Amygdala (tissue), 56 donors: ENCODE measurements at places on chromosomes 6 and 20.

DNA sequence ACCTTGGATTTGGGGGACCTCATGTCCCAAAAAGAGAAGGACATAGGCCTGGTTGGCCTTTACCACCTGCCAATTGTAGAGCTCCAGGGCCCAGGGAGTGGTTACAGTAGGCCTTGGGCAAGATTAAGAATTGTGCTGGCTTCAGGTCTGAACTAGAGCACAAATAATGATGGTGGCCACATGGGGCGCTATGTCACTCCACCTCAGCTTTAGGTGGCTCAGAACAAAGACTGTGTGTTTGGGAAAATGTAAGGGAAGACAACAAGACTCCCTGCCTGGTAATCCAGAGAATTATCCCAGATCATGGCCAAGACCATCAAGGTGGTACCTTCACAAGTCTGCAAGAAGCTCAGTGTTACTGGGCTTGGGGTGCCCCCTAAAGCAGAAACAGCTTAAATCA lies 224.9 kb upstream of the OPRM1 start:
- no peak for DNase-seq

GRCh38 chr6:33668914-33669313 lies 42.6 kb downstream of the UQCC2 start:
- DNase-seq: no peak

- no peak for DNase-seq
These were observed 133.8 kb downstream of the CLIC5 start for GRCh38 chr6:45881705-45882467.

- DNase-seq: no peak
These were observed 146.8 kb upstream of the UST start for GRCh38 chr6:148599967-148600426.

DNA sequence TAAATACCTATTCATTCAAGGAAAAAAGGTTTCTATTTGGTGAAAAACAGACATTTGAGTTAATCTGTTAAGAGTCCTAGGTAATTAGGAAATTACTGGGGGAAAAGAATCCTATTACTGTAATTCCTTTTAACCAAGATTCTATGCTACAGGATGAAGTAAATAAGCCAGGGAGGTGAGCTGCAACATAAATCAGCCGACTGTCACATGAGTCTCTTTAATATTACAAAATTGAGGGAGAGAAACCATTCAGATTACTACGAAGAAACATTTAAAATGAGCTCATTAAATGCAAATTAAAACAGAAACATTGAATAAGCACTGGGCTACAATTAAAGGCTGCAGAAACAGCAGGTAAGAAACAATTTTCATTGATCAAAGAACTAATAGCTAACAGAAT lies 5.3 kb downstream of the PRKN start:
- DNase-seq: no peak

DNA sequence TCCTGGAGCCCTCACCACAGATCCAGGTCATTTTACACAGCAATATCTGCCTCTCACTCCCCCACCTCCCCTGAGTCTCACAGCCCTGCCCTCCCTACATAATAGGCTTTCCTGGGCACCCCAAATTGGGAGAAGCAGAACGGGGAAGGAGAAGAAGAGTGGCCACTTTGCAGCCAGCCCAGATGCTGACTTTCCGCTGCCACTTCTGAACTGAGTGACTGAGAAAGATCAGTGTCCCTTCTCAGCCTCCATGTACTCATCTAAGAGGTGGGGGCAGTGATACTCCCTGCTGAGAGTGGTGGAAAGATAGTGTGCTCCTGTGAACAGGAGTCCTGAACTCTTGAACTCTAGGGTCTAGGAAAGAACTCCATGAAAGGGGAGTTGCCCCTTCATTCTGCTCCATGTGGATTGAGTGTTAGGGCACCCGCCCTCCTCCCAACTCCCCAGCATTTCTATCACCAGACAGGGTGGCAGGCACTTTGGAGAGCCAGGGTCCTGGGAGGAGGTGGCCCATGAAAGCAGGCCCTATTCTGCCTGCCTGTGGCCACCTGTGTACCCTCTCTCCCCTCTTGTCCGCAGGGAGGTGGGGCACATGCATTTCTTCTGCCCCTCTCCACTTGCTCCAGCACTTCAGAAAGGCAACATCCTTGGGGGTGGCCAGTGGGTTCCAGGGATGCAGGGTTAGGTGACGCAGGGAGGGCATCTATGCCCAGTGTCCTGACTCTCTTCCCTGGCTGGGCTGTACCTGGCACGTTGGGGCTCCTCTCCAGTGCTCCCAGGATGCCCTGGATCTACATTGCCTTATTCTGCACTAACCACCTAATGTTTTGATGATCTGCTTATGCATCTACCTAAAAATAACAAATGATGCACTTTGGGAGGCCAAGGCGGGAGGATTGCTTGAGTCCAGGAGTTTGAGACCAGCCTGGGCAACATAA lies 38.3 kb upstream of the MRPS18A start:
- no peak for DNase-seq

DNA sequence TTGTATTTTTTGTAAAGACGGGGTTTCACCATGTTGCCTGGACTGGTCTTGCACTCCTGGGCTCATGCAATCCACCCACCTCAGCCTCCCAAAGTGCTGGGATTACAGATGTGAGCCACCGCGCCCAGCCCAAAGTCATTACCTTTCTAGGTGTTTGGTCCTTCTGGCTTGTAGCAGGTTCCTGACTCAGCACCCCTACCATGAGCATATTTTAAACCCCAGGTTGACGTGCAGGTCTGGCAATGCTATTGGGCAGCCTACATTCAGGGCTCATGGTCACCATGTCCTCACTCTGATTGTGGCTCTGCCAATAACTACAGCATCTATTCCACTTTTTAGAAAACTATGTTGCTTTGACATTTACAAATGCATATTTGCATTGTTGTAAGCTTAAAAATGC lies 59.4 kb downstream of the IPCEF1 start:
- DNase-seq: no peak

GRCh38 chr20:19926591-19926990 lies 90.6 kb upstream of the NAA20 start:
- no peak for DNase-seq

DNA sequence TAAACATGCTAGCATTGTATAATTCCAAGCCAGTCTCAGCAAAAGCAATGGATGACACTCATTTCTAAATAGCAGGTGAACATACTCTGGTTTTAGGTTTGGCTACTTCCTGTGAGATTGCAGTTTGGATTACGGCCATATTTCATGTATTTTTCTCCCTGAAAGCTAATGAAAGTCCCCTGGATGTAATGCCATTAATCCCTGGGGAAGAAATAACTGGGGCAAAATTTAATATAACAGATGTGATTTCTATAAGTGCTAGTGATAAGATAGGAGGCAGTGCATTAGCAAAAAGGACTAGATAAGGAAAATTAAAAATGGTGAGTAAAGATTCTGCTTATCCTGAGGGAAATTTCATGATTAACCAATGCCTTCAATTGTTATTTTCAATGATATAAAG lies 238.2 kb downstream of the ADGRB3 start:
- no peak for DNase-seq

DNA sequence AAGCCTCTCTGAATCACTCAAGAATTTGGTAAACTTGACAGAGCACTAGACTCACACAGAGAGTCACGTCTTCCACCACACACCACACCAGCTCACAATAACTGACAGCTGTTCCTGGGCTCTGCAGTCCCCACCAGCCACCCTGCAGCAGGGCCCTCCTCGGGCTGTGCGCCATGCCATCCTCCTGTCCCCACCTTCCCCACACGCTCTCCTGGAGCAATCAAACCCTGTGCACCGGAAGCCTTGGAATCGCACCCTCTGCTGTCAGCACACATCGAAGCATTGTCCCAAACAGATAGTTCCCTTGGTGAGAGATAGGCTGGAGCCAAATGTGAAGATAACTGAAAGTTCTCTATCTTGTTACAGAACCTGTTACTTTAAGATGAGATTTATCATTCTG lies 191.0 kb downstream of the TBXT start:
- DNase-seq: no peak

DNA sequence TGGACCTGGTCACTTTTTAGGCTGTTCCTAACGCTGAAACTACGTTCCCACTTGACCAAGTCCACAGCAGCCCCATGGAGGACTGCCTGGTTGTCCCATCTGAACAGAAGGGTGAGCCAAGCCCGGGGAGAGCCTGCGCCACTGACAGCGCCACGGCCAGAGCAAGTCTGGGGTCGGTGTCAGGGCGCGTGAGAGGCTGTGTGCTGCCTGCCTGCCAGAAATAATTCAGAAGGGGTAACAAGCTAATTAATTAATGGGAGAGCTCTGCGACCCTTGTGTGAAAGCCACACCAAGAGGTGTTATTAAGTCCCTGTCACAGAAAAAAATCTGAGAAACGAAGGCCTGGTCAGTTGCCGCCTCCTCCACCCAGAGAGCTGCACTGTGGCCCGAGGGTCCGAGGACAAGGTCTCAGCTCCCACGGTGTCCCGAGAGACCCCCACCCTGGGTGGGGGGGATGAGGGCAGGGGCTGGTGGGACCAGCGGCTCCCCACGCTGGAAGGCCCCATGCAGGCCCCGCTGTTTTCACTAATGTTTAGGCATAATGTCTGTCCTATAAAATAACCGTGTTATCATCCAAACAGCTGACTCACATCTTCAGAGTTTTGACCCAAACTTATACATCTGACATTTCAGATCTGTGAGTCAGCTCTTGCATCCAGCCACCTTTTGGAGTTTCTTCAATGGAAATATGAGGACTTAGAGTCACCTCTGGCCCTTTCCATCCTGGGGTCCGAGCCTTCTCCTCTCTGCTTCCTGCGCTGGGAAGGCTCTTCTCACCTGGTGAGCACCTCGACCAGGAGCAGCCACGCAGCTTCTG lies 58.5 kb downstream of the DLL1 start:
- DNase-seq: no peak

- DNase-seq: no peak
These were observed 15.1 kb downstream of the NHSL1 start for GRCh38 chr6:138484018-138484731.

DNA sequence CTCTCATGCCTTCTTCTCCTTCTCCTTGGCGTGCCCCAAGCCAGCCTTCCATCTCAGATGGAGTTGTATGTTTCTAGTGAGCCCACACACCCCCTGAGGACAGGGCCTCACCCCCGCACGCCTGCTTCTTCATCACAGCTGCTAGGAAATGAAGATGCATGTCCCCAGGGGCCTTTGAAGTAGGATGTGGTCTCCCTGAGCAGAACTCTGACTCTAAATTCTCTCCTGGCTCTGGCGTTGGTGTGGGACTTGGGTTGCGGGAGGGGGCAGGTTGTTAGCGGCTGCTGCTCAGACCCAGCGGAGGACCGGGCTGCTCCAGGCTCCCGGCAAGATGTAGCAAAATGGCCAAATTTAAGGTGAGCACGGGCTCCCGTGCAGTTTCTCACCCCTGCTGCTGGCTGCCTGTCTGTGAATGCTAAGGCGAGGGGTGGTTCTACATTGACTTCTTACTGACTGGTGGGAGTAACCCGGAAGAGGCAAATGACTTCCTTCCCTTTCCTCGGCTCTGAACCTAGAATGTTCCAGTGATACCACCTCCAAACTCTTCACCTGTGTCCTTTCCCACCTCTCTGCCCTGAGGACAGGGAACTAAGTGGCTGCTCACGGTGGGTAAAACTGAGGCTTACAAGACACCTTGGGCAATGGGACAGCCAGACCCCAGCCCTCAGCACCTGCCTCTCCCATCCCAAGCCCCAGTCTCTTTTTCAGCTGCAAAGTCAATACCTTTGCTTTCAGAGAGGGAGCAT lies 8.8 kb downstream of the SYNJ2 start:
- no peak for DNase-seq

DNA sequence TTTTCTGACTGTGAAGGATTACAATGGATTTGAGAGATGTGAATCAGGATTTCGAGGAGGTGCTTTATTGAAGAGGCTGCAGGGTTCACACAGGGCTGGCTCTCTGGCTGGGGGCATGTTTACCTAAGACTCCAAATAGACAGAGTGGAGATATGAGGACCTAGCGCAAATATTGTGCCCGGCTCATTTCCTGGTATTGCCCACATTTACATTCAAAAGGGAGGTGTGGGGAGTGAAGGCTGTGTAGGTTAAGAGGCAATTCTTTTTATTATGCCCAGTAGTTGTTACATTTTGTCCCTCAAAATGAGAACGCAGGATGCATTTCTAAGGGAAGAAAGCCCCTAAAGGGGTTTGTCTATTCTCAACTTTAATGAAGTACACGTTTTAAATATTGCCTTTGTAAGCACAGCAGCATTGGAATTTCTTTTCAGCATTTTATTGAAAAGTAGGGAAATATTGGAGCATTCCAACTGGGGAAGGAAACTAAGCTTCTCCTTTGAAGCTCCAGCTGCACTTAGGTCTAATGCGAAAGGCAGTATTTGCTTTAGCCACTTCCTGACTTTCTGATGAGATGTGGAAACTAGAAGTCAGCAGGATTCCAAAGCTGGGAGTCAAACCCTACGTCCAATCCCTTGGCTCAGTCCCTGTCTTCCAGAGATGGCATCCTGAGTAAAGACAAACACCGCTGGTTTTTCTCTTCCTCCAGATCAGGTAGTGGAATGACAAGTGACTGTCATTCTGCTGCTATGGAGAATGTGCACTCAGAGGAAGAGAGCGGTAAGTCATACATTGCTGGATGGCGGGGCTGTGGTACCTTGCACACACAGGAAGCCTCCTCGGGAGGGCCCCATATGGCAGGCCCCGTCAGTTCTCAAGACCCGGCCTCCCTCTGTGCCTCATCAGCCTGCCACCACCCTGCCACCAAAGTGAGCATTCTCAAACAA lies 70.7 kb downstream of the MYB start:
- no peak for DNase-seq

DNA sequence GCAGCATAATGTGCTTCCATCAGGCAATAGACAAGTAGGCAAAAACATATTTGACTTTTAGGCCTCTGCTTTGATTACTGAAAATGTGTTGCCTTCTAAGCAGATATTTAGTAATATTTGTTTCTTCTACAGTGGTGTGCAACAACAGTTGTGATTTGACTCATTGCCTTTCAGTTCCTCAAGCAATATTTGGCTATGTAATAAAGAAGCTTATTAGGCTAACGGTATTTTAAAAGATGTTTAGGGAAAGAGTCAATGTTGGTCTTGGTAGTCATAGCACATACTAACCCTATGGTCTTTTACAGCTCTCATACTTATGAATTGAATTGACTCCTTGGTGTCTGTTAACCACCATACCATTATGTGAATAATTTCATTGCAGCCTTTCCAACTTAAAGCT lies 124.1 kb downstream of the GRIK2 start:
- no peak for DNase-seq

- DNase-seq: peak; percentile 19
These were observed 139.8 kb downstream of the OR2B2 start for GRCh38 chr6:27772261-27773001.

DNA sequence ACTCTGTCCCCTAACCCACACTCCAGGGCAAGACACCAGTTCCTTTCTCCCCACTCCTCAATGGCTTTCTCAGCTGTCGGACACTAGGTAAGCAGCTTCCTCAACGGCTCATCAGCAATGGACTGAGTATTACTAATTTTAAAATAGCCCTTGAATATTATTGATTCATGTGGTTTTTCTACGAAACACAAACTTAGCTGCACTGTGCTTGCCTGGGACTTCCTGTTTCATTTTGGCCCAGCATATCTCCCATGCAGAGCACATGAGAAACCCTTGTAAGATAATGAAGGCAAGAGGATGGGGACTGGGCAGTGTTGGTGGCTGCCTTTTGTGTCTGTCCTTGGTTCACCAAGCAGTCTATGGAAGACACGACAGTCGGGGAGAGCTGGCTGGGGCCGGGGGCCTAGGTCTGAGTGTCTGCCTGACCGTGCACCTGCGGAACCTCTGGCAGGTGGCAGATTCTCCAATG lies 48.9 kb downstream of the RNASET2 start:
- no peak for DNase-seq
